ENCODE measurements at places on chromosomes 6 and 20.
A peak's percentile ranks its signal among the peaks of the same experiment; 100 is the strongest.

DNA sequence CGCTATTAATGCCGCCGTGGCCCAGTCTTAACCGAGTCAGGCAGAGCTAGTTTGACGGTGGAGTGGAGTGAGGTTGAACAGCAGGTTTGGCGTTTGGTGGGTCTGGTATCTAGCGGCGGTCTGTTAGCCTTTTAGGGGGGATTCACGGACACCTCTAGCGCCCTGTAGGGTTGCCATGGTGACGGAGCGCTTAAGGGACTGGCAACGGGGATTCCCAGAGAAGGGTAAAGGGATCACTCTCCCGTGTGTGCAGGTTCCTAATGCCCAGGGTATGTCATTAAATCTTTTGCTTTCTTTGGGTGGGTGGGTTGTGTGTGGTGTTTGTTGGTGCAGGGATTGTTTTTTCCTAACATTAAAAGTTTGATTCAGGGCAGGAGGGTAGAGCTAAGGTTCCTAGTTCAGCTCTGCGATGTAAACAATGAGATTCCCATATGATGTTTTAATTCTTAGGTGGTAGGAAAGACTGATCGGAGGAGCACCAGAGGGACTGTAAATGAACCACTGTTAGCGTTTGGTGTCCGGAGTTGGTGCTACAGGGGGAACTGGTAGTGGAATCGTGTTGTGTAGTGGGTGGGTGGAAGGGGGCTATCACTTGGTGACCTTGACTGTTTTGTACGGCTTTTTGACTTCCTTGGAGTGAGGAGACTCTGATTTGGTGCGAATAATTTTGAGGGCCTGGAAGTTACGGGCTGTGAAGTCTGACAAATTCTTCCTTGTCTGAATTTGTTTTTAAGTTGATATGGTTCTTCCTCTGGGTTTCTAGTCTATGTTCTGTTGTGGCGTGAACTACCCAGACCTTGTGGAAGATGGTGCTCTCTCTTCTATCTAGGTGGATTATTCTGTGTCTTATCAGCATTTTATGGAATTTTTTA lies 5.0 kb downstream of the BRD2 start:
- no peak for DNase-seq

DNA sequence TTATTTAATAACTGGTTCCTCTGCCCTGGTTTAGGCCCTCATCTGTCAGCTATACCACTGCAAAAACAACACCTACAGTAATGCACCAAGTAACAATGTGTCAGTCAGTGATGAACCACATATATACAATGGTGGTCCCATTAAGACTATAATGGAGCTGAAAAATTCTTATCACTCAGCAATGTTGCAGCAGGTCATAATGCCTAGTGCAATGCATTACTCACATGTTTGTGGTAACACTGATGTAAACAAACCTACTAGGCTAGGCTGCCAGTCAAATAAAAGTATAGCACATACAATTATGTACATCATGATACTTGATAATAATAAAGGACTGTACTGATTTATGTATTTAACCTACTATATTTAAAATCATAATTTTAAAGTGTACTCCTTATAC lies 31.3 kb downstream of the RARS2 start:
- no peak for DNase-seq

- DNase-seq: peak; percentile 30
Measured at GRCh38 chr20:62174870-62175624, 7.8 kb upstream of the MTG2 start.

DNA sequence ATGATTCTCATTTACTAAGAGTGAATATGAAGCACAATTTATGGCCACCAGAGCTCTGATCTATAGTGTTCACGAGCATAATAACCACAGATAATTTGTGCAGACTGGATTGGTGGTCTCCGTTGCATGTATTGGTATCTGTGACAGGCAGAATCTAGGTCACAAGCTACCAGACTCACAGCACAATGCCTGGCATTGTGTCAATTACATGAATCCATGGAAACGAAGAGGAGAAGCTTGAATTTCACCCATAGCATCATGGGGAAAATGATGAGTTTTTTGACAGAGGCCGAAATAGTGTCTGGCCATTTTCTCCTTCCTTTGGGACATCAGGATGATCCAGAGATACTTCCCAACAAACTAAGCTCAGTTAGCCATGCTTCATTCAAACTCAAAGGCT lies 52.3 kb upstream of the TMEM170B start:
- DNase-seq: no peak

GRCh38 chr6:57089265-57089664 lies 723 bp upstream of the ZNF451 start:
- DNase-seq: no peak

- DNase-seq: no peak
Measured at GRCh38 chr6:24900917-24901697, 34.7 kb downstream of the RIPOR2 start.

GRCh38 chr6:20577173-20577688 lies 43.0 kb downstream of the CDKAL1 start:
- no peak for DNase-seq

- no peak for DNase-seq
Measured at GRCh38 chr6:129543981-129544380, 166.0 kb downstream of the ARHGAP18 start.

- peak; percentile 57 for DNase-seq
Measured at GRCh38 chr20:63951398-63952209, 4.6 kb downstream of the UCKL1 start.

- no peak for DNase-seq
Measured at GRCh38 chr20:63829603-63829944, 1.5 kb downstream of the ZBTB46 start.

DNA sequence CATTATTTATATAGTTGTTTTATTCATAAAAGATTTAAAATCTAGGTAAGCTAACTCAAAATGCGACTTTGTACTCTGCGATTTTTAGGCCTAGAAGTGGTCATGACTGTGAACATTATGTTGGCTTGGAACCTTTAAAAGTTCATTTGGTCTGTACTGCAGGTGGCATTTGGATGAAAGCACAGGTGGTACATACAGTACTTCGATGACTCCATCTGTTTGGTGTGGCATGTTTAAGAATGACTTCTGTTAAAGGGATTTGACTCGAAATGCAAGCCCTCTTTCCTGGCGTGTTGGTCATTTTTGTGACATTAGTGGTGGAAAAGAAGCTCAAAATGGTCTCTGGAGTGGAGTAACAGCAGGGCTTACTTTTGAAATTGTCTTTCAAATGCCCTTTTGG lies 118.1 kb downstream of the UST start:
- no peak for DNase-seq

GRCh38 chr6:170282512-170283158 lies 8.2 kb downstream of the DLL1 start:
- DNase-seq: no peak

- no peak for DNase-seq
Measured at GRCh38 chr6:148625609-148626008, 121.2 kb upstream of the UST start.

DNA sequence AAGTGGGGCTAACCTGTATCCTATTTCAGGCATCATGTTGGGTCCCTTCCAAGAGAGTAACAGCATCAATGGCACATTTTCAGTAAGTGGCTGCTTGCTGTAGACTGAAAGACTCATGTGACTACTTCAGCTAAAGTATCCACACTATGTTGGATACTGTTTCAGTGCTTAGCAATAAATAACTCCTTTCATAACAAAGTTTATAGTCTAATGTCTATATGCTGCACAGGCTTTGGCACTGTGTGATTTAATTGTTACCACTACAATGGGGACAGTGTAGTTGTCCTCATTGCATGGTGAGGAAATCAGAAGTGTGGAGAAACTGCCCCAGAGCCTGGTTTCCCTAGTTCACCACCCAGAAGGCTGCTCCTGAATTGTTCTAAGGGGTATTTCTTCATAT lies 318.0 kb upstream of the PTCHD4 start:
- DNase-seq: no peak

GRCh38 chr20:10362674-10363073 lies 71.3 kb downstream of the MKKS start:
- DNase-seq: no peak

GRCh38 chr6:66699385-66699784 lies 992.4 kb upstream of the EYS start:
- no peak for DNase-seq

GRCh38 chr6:67629258-67629657 lies 1005.8 kb upstream of the ADGRB3 start:
- DNase-seq: no peak

- no peak for DNase-seq
Measured at GRCh38 chr20:48959899-48960550, 38.5 kb downstream of the ARFGEF2 start.

GRCh38 chr20:2000285-2000684 lies 6.4 kb upstream of the PDYN start:
- DNase-seq: no peak

- no peak for DNase-seq
Measured at GRCh38 chr6:48184648-48185047, 73.7 kb upstream of the PTCHD4 start.

DNA sequence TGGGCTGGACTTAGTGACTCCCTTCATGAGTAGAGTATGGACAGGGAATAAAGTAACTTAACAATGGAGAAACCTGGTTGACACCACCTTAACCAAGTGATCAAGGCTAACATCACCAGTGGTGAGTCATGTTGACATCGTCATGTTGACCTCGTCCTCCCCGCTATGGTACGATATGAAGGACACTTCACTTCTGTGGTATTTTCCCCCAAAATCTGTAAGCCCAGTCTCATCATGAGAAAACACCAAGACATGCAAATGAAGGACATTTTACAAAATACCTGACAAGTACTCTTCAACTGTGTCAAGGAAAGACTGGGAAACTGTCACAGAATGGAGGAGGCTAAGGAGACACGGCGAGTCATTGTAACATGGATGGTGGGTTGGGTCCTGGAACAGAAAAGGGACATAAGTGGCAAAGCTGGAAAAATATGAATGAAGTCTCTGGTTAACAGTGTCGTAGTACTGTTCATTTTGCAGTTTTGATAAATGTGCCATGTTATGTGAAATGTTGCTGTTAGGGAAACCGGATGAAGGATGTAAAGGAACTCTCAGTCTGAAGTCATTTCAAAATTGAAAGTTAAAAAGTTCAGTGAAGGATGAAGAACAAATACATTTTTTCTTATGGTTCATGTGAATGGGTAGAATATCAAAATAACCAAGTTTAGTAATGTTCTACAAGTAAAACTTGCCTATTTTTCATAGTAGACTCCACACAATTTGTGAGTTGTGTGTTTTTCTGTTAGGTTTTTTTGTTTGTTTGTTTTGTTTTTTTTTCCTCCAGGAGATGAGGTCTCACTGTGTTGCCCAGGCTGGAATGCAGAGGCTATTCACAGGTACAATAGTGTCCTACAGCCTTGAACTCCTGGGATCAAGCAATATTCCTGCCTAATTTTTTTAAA lies 247.5 kb downstream of the TMEM242 start:
- DNase-seq: no peak

GRCh38 chr6:149901444-149902140 lies 3.7 kb upstream of the RAET1E start:
- DNase-seq: no peak

GRCh38 chr6:43742931-43743632 lies 26.9 kb upstream of the VEGFA start:
- DNase-seq: peak; percentile 77

DNA sequence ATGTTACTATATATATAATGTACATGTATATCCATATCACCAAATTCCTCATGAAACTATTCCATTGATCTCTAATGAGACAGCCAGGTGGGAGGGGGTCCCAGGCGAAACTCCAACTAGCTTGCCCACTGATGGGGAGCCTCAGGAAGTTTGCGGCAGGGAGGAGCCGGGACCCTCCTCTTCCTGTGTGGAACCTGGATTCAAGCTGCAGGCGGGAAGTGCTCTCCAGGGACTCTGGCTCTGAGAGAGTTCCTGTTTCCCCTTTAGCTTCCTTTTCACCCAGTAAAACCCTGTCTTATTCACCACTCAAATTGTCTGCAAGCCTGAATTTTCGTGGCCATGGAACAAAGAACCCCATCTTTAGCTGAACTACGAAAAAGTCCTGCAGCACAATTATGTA lies 152.2 kb downstream of the OPN5 start:
- peak; percentile 47 for DNase-seq

DNA sequence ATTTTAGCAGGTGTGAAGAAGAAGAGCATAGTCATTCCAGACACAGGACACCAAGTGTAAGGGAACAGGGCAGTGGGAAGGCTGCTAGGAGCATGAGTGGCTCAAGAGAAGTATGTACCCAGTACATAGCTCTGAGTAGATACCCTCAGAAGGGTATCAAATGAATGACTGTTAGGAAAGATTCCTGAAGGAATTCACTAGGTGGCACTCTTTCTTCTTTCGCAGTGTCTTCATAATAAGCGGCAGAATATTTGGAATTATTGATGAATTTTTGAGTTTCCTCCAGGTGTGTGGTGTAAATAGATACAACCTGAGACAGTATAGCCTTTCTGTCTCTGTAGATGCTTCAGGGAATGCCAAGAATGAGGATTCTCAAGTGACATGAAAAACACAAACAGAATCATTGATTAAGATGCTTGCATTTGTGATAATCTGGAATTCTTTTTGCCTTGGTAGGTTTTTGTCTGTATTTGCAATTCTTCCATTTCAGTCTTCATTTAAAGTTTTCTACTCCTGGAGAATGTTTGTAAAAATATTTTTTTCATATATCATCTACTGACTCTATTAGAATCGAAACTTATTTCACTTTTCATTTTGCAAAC lies 264.3 kb upstream of the RIMS1 start:
- DNase-seq: no peak

DNA sequence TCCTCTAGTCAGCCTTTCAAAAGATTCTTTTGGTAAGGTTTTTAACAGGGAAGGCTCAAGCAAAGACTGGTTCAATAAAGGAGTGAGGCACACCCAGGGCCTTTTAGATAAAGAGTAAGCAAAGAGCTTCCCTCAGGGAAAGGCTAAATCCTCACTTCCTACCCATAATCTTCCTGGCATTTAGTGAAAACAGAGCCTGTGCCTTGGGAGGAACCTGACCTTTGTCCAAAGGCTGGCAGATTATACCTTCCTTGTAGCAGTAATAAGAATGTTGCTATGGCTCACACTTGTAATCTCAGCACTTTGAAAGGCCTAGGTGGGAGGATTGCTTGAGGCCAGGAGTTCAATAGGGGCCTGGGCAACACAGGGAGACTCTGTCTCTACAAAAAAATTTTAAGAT lies 280.1 kb upstream of the PLCB4 start:
- DNase-seq: no peak

GRCh38 chr6:91149246-91149955 lies 562.5 kb upstream of the MAP3K7 start:
- no peak for DNase-seq

DNA sequence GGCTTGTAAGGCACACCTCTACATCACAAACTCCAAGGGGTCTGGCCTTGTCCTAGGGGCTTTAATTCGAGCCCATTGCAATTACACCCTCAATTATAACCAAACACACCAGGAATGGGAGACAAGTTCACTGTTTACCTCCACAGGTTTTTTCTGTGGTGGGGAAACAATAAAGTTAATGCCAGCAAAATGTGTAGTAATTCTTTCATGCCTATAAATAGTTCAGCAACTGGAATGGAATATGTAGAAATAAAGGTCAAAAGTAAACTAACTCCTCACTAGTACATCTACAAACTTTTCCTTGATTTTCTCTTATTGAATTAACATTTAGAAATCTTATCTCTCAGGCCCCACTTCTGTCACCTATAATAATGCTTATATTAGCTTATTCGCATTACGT lies 27.1 kb upstream of the RIPK1 start:
- DNase-seq: no peak
